ENCODE measurements at places on chromosomes 16 and 17.

DNA sequence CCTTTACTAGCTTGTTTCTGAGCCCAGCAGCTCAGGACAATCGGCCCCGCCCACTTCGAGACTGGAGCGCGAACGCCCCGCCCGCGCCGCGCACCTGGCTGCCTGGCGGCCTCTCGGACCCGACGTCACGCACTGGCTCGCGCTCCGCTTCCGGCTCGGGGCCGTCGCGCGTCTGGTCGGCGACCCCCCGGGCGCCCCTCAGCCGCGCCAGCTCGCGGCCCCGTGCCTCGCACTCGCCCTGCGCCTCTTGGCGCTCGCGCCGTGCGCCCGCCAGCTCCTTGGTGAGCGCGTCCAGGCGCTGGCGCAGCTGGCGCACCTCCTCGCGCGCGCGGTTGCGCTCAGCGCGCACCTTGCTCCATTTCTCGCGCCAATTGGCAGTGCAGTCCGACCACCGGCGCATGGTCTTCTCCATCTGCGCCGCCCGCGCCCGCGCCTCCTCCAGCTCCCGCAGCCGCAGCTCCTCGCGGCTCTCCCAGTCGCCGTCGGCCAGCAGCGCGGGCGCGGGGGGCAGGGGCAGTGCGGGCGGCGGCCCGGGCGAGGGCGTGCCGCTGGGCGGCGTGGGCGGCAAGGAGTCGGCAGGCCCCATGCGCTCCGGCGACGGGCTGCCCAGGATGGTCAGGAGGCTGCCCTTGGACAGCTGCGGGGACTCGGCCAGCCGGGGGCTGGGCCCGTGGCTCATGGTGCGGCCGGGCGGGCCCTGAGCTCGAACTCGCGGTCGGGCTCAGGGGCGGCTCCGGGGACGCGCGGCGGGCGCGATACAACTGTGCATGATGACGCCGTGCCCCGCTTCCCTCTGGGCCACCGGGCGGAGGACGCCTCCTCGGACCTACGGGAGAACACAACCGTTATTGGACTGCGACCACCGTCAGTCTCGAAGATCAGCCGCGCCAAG lies 7.6 kb downstream of the CCDC102A start:
- DNase-seq = no peak

GRCh38 chr16:31087971-31088370 lies 772 bp downstream of the PRSS53 start:
- DNase-seq = no peak

- no peak for DNase-seq
Measured at GRCh38 chr17:4214157-4214556, 49.6 kb downstream of the ANKFY1 start.

GRCh38 chr17:7415784-7416183 lies 4.3 kb upstream of the SPEM1 start:
- no peak for DNase-seq

DNA sequence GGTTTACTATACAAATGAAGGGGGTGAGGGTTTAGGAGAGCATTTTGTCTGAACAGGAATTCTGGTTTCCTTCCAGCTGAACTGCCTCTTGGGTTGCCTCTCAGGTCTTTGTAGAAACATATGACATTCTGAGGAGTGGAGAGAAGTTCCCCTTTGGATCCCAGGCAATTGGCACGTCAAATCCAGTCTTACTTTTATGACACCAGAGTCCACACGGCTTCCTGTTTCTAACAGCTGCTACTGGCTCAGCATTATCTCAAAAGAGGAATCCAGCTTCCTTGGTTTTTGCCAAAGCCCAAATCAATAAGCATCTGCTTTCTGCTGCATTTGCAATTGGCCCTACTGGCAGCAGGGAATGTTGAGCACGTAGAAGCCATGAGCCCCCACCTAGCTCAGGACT lies 97.6 kb upstream of the FAM20A start:
- DNase-seq = no peak

GRCh38 chr17:44117351-44117750 lies 6.1 kb downstream of the HDAC5 start:
- DNase-seq = no peak

DNA sequence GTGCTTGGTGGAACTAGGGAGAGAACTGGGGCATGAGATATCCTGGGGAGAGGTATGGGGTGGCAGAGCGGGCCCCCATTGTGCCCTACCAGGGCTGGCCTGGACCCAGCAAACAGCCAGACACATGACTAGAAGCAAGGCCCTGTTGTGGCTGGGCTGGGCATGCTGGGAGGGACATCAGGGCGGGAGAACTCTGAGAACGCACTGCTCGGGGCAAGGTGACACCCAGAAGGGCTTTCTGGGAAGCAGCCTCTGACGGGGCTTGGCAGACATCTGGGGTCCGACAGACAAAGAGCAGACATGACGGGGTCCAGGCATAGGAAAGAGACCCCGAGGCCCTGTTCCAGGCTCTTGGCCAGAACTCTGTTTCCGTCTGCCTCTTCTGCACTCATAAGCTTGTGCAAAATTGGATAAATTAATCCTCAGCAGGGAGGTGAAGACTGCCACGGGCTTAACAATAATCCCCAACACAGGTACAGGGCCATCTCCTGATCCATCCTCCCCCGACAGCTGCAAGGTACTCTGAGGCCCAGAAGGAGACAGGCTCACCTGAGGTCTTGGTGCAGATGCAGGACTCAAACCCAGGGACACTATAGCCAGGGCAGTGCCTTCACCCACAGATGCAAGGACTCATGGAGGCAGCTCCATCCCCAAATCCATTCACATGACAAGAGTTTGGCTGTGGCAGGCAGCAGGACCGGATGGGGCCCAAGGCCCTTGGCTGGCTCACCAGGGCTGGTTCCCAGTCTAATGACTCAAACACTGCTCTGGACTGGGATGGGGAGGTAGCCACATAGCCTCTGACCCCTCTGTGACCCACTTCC lies 5.4 kb downstream of the SREBF1 start:
- DNase-seq = no peak

DNA sequence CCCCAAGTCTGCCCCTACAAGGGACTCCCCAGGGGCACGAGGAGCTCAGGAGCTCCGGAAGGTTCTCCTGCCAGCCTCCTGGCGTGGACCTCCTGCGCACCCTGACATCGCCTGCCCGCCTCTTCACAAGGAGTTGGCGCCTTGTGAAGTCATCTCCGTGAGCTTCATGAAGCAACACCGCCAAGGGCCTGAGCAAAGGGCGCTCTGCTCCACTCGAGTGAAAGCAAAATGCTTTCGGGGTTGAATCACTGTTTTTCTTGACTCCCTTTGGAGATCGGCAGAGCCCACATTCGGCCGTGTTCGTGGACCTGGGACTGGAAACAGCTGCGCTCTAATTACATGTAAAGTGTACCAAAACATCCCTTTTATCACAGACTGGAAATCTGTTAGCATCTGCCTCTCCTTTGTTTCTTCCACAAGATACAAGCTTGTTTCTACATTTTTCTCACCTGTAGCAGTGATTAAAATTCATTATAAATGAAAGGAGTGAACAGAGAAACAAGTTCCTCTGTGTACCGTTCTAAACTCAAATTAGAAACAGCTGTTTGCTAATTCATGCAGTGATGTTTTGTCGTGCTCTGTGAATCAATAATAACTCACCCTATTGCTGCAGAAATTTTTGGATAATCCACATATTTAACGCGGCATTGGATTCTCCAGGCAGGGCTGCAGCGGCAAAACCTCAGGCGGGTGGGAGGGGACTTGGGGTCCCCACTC lies 203.3 kb downstream of the ZNF423 start:
- DNase-seq = no peak

GRCh38 chr17:52025236-52025635 lies 133.3 kb downstream of the CA10 start:
- no peak for DNase-seq

GRCh38 chr16:50210266-50211038 lies 55.9 kb upstream of the ADCY7 start:
- DNase-seq = peak; percentile 12

DNA sequence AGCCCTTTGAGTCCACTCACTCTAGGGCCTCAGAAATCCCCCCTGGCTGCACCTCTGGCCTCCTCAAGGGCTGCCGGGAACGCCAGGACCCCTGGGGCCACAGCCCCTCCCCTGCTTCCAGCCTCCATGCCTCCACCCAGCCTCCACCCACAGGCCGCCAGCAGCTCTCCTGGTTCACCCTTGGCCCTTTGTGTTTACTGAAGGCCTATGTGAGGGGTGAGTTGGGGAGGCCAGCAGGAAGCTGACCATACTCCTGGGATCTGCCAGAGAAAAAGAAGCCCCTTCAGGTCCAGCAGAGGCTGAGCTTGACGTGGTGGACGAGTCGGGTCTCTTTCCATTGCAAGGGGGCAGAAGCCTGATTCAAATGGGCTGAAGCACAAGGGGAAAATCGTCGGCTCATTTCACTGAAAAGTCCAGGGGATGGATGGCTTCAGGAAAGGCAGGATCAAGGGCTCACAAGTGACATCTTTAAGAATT lies 18.3 kb upstream of the ATP2A3 start:
- DNase-seq = no peak

- no peak for DNase-seq
Measured at GRCh38 chr17:48644159-48644558, 18.0 kb upstream of the HOXB9 start.

DNA sequence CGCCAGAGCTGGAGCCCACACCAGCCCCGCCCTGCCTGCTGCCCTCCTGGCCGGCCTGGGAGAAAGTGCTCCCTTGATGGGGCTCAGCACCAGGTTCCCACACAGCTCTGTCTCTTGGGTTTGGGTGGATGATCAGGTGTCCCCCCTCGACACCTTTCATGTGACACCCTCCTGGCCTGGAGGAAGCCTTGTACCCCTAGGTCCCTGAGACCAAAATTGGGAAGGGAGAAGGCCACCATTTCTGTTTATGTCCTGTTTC lies 19.4 kb upstream of the PLLP start:
- DNase-seq = no peak

- DNase-seq = no peak
Measured at GRCh38 chr16:75535901-75536300, at the start of gene CHST5. Gene CHST5, minus strand, starts transcription at chr16:75536108. Its CDS starts 5,724 bp downstream, at chr16:75530384.

- no peak for DNase-seq
Measured at GRCh38 chr17:45262516-45263476, 902 bp upstream of the SPATA32 start.

GRCh38 chr16:78563905-78564304 lies 464.5 kb downstream of the WWOX start:
- DNase-seq = no peak

- no peak for DNase-seq
Measured at GRCh38 chr16:13594823-13595222, 325.1 kb upstream of the ERCC4 start.

DNA sequence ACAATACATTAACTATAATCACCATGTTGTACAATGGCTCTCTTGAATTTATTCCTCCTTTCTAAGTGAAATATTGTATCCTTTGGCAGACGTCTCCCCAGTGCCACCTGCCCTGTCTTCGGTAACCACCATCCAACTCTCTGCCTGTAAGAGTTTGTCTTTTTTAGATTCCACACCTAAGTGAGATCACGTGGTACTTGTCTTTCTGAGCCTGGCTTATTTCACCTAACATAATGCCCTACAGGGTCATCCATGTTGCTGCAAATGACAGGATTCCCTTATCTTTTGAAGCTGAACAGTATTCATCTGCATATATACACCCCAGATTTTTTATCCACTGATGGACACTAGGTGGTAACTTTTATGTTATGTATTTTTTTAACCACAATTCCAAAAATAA lies 24.2 kb downstream of the ORC6 start:
- no peak for DNase-seq

- DNase-seq = no peak
Measured at GRCh38 chr16:852451-853185, 52.1 kb upstream of the GNG13 start.

GRCh38 chr17:74192950-74193781 lies 10.3 kb upstream of the RPL38 start:
- no peak for DNase-seq

GRCh38 chr16:25390761-25391160 lies 133.1 kb upstream of the ZKSCAN2 start:
- DNase-seq = no peak

DNA sequence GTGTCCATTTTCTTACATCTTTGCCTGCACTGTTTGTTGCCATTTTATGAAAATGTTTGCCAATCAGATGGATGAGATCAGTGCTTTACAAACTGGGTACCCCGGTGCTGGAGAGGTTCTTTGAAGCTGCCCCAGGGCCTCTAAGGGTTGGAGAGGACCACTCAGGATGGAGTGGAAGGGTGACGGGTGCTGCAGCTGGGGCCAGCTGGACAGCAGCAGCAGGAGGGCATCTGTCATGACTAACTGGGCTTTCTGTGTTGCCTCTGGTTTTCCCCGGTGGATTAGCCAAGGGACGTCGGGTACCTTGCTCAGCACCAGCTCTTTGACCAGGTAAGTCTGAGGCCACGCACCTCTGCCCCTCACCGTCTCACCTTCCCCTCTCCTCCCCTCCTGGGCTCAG lies 12.3 kb downstream of the KDM8 start:
- no peak for DNase-seq

GRCh38 chr16:85210423-85211169 lies 98.3 kb upstream of the CIBAR2 start:
- no peak for DNase-seq

DNA sequence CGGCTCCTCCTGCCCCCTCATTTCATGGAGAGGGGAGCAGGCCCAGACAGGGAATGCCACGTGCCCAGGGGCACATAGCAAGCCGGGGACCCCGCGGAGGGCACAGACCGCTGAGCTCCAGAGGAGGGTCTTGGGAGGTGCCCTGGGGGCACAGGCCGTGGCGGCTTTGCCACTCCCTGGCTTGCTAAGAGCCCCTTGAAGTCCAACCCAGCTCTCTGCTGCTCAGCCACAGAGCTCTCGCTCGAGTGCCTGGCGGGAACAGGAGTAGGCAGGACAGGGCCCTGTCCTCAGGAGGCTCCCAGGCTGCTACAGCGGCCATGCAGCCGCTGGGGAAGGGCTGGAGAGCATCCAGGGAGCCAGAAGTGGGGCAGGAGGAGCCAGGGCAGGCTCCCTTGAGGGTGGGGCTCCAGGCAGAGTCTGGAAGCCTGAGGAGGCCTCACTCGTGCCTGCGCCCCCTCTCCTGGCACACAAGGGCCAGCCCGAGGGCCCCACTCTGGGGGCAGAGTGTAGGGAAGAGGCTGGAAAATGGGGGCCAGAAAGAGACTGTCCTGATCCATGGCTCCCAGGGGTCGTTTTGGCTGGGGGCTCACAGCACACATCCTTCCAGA lies 4.4 kb upstream of the RAB26 start:
- DNase-seq = no peak

- DNase-seq = peak; percentile 20
Measured at GRCh38 chr17:17628388-17629008, 37.0 kb upstream of the PEMT start.

GRCh38 chr16:66203476-66203875 lies 163.0 kb upstream of the CDH5 start:
- DNase-seq = no peak

DNA sequence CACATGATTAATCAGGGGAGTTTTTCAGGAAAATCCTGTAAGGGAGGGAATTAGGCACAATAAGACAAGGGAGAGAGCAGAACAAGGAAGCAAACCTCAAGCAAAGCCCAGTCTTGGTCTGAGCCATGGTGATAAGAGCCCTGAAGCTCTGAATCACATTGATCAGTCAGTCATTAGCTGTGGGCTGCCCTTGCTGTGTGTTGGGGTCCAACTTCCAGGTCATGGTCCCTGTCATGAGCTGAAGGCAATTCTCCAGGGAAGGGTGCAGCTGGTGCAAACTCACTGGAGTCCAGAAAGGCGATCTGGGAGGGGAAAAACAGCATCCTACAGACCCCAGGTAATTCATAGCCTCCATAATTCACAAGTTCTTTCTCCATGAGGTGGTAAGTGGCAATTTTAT lies 89.9 kb downstream of the CYLD start:
- no peak for DNase-seq

GRCh38 chr17:29190039-29190438 lies 9.8 kb upstream of the MYO18A start:
- no peak for DNase-seq
